ENCODE measurements at places on chromosomes 1 and 21.

GRCh38 chr21:18142655-18143054 is 102.0 kb upstream of the CHODL start:
- no peaks in the 10 kb centered on the region for H3K4me1 ChIP-seq
- no peak overlapping the region for H3K4me3 ChIP-seq
- no peak for DNase-seq
- H3K27ac ChIP-seq = no peak overlapping the region
- no peaks in the 10 kb centered on the region for H3K27me3 ChIP-seq

DNA sequence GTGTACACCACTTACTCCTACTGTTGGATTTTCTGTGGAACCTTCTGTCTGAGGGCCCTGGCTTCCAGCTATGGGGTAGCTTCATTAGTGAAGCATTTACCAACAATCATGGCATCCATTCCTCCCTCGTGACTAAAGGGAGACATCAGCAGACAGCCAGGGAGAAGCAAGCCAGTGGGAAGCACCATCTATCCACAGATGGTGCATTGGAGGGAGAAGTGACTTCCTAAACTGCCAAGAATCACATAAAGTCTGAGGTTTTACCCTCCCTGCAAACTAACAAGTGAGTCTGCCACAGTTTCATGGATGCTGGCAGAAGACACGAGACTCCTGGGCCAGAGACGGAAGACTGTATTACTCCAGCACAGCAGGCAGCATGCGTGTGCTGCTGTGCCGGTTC is 31.4 kb downstream of the UMODL1 start:
- no peaks in the 10 kb centered on the region for H3K27me3 ChIP-seq
- peaks cover 2% of the 10 kb centered on the region for H3K4me1 ChIP-seq
- H3K4me3 ChIP-seq = no peak overlapping the region

DNA sequence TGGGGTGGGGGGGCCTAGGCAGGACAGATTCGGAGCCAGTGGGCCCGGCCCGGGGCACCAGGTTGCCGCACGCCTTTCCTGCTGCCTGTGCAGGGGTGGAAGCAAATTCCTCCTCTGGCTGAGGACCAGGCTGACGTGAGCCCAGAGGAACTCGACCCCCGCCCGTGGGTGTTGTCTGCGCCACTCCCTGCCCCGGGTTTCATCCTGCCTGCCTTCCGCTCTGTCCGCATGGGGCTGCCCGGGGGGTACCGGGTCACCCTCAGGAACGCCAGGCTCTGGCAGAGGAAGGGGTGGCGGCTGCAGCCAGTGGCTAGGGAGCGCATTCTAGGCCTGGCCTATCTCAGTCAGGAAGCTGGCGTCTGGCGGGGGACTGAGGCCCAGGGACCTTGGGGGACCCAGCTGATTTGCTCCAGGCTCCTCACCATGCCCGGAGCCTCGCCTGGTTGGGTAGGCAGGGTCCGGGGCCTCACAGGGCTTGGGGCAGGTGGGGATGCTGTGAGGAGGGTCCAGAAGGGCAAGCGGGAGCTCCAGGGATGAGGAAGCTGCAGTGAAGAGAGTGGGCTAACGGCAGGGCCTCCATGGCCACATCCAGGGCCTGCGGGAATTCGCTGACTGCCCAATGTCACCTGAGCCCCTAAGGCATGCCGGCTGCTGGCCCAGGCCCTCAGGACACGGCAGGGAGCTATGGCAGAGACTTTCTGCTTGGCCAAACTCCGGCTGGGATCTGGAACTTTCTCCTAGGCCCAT is 2.4 kb upstream of the IBA57 start:
- no peak overlapping the region for H3K4me3 ChIP-seq
- no peaks in the 10 kb centered on the region for H3K36me3 ChIP-seq
- no peak for DNase-seq
- no peak overlapping the region for H3K27ac ChIP-seq
- H3K4me1 ChIP-seq = peaks cover 7% of the 10 kb centered on the region
- no peaks in the 10 kb centered on the region for H3K27me3 ChIP-seq

GRCh38 chr1:63000508-63000907 is 216.6 kb downstream of the ATG4C start:
- H3K4me1 ChIP-seq = peaks cover 19% of the 10 kb centered on the region
- H3K27me3 ChIP-seq = no peaks in the 10 kb centered on the region
- H3K27ac ChIP-seq = no peak overlapping the region
- no peaks in the 10 kb centered on the region for H3K36me3 ChIP-seq
- peak overlapping the region; percentile 34 for H3K4me3 ChIP-seq
- peak; percentile 76 for DNase-seq

GRCh38 chr1:102120910-102121309 is 124.2 kb upstream of the OLFM3 start:
- H3K36me3 ChIP-seq = no peaks in the 10 kb centered on the region
- H3K4me1 ChIP-seq = no peaks in the 10 kb centered on the region
- no peaks in the 10 kb centered on the region for H3K27me3 ChIP-seq
- no peak overlapping the region for H3K4me3 ChIP-seq
- no peak for DNase-seq

DNA sequence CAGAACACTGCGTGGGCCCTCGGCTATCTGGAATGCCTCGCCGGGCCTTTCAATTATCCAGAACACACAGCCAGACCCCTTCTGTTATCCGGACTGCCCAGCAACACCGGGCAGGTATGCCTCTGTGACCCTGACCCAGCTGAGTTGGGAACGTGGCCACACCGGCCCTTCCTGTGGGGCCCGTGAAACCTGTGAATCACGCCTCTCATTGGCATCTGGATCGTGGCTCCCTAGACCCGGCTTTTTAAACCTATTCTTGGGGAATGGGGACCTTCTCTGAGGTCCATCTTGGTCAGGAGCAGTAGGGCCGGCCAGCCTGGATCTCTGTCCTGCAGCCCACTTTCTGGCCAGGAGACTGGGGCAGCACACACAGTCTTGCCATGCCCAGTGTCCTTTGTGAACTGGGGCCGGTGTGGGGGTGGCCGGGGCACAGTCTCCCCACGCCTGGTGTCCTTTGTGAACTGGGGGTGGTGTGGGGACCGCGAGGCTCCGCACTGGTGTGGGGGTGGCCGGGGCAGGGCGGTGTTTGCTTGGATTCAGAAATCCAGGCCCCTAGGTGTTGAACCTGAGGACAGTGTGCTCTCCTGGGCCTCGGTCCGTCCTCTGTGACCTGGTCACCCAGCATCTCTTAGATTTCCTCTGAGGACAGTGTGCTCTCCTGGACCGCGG is 11.1 kb downstream of the COL18A1 start:
- H3K27me3 ChIP-seq = no peaks in the 10 kb centered on the region
- H3K27ac ChIP-seq = no peak overlapping the region
- peaks cover 5% of the 10 kb centered on the region for H3K4me1 ChIP-seq
- peaks cover 30% of the 10 kb centered on the region for H3K36me3 ChIP-seq

DNA sequence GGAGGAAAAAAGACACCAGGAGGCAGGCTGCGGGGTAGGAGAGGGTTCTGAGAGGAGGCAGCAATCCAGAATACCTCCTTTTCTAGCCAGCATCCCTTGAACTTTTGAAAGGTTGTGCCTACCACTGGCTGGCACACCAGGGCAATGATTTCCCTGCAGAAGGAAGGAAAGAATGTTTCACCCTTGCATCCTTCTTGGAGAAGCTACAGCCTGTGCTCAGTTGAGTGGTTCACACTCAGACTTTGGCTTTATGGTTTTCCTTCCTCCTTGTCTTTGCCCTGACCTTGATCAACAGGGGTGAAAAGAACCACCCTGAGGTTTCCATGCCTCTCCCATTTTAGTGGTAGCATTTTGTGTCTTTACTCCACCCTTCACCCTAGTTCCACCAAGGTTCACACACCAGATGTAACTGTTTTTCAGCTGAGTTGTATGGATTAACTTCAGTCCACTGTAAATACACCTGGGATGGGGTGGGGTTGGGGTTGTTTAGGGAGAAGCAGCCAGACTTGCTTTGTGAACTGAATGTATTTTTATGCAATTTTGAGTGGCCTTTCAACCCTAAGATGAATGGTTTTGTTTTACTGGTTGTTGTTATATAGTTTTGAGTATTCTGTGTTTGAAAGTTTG is 122.3 kb downstream of the SYT2 start:
- DNase-seq = no peak
- no peak overlapping the region for H3K27ac ChIP-seq
- peaks cover 47% of the 10 kb centered on the region for H3K4me1 ChIP-seq
- H3K36me3 ChIP-seq = no peaks in the 10 kb centered on the region

DNA sequence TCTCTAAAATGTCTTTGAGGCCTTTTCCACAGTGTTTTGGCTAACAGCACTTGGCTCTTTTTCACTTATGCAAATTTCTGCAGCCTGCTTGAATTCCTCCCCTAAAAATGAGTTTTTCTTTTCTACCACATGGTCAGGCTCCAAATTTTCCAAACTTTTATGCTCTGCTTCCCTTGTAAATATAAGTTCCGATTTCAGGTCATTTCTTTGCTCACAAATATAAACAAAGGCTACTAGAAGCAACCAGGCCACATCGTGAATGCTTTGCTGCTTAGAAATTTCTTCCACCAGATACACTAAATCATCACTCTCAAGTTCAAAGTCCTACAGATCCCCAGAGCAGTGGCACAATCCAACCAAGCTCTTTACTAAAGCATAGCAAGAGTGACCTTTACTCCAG is 28.1 kb upstream of the BTG3 start:
- no peaks in the 10 kb centered on the region for H3K36me3 ChIP-seq
- no peak overlapping the region for H3K4me3 ChIP-seq
- H3K4me1 ChIP-seq = no peaks in the 10 kb centered on the region
- H3K27ac ChIP-seq = no peak overlapping the region

- H3K4me3 ChIP-seq = no peak overlapping the region
- no peak for DNase-seq
- H3K36me3 ChIP-seq = no peaks in the 10 kb centered on the region
- H3K27ac ChIP-seq = no peak overlapping the region
- H3K4me1 ChIP-seq = peaks cover 13% of the 10 kb centered on the region
- H3K27me3 ChIP-seq = no peaks in the 10 kb centered on the region
Observed at GRCh38 chr1:85244271-85245061, 15.0 kb downstream of the C1orf52 start.

DNA sequence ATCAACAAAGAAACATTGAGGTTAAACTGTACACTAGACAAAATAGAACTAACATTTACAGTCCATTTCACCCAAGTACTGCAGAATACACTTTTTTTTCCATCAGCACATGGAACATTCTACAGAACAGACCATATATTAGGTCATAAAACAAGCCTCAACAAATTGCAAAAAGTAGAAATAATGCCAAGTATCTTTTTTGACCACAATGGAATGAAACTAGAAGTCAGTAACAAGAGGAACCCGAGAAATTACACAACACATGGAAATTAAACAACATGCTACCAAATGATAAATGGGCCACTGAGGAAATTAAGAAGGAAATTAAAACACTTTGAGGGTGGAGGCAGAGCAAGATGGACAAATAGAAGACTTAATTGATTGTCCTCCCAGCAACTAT is 8.4 kb upstream of the C1orf185 start:
- no peaks in the 10 kb centered on the region for H3K4me1 ChIP-seq
- DNase-seq = no peak
- H3K36me3 ChIP-seq = no peaks in the 10 kb centered on the region
- H3K4me3 ChIP-seq = no peak overlapping the region
- H3K27ac ChIP-seq = no peak overlapping the region
- H3K27me3 ChIP-seq = peaks cover 6% of the 10 kb centered on the region

DNA sequence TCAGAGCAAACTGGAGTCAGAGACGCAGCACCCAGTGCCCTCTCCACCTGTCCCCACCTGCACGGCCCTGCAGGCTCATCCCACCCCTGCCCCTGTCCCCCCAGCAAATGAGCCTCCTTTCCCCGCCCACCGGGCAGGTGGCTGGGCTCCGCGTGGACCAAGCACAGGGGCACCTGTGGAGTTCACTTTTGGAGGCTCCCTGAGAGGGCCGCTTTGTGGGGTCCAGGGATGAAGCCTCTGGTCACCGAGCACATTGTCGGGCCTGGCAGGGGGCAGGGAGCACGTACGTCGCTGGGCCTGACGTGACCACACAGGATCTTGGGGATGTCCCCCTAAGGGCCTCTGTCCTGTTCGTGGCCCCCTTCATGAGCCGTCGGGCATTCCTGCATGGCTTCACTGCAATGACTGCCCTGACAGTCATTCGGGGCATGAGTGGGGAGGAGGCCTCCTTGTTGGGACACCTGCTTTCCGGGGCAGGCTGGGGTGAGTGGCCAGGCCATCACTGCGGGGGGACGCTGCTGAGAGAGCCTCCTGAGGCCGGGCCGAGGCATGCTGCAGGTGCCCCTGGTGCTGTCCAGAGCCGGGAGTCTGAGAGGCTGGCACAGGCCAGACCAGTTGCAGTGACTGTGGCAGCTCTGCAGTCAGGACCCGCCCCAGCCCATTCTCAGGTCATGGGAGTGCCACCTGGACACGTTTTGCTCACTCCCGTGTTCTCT is 19.7 kb downstream of the SLX9 start:
- no peak for DNase-seq
- H3K27me3 ChIP-seq = no peaks in the 10 kb centered on the region
- peak overlapping the region; percentile 85 for H3K27ac ChIP-seq

DNA sequence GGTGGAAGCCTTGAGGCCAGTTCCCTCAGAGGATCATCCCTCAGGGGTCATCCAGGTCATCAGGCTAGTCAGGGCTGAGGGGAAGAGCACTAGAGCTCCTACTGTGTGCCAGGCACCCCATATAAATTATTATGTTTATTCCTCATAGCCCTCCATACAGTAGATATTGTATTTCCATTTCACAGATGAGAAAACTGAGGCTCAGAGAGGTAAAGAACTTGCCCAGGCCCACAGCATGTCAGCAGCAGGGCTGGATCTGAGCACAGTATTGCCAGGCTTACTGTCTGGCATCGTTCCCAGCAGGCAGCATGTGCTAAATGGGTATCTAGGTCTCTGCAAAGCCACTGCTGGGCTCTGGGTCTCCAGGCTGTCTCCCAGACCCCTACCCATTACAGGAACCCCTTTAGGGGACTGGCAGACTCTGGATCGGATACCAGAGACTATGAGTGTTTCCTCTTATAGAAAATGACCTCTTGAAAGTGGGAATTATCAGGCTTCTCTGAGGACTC is 153.3 kb downstream of the PTPRU start:
- H3K4me3 ChIP-seq = no peak overlapping the region
- no peaks in the 10 kb centered on the region for H3K36me3 ChIP-seq
- H3K4me1 ChIP-seq = no peaks in the 10 kb centered on the region
- no peaks in the 10 kb centered on the region for H3K27me3 ChIP-seq

- H3K4me1 ChIP-seq = peaks cover 4% of the 10 kb centered on the region
- no peaks in the 10 kb centered on the region for H3K36me3 ChIP-seq
Observed at GRCh38 chr1:47524272-47524671, 86.4 kb downstream of the FOXD2 start.

- no peaks in the 10 kb centered on the region for H3K4me1 ChIP-seq
- no peaks in the 10 kb centered on the region for H3K36me3 ChIP-seq
- no peak for DNase-seq
- no peaks in the 10 kb centered on the region for H3K27me3 ChIP-seq
- no peak overlapping the region for H3K27ac ChIP-seq
- no peak overlapping the region for H3K4me3 ChIP-seq
Observed at GRCh38 chr1:198340139-198340538, 183.3 kb downstream of the NEK7 start.

- peaks cover 21% of the 10 kb centered on the region for H3K36me3 ChIP-seq
- no peak overlapping the region for H3K27ac ChIP-seq
Observed at GRCh38 chr1:109277434-109278204, 5.3 kb downstream of the PSRC1 start.

- no peaks in the 10 kb centered on the region for H3K27me3 ChIP-seq
- DNase-seq = no peak
- H3K36me3 ChIP-seq = no peaks in the 10 kb centered on the region
- H3K27ac ChIP-seq = no peak overlapping the region
- H3K4me1 ChIP-seq = no peaks in the 10 kb centered on the region
Observed at GRCh38 chr1:203915811-203916210, 54.4 kb downstream of the SNRPE start.

GRCh38 chr1:56396581-56396980 is 182.8 kb downstream of the PLPP3 start:
- peaks cover 23% of the 10 kb centered on the region for H3K4me1 ChIP-seq
- no peak overlapping the region for H3K4me3 ChIP-seq
- H3K27ac ChIP-seq = no peak overlapping the region
- H3K27me3 ChIP-seq = peaks cover 40% of the 10 kb centered on the region
- H3K36me3 ChIP-seq = no peaks in the 10 kb centered on the region
- peak; percentile 81 for DNase-seq

GRCh38 chr21:39381009-39381408 is 32.1 kb upstream of the HMGN1 start:
- no peak for DNase-seq
- H3K27me3 ChIP-seq = no peaks in the 10 kb centered on the region
- no peak overlapping the region for H3K27ac ChIP-seq
- H3K4me3 ChIP-seq = peak overlapping the region; percentile 98
